T-helper 17 cell (primary cell): ENCODE measurements at places on chromosomes 1 and 21. TPM values are rescaled to one million over a fixed set of nuclear protein-coding genes. Genes with fewer than 3 reads are reported as not detected.

Gene CTTNBP2NL
- total RNA-seq = 0.45 TPM

Gene ZNF593OS
- total RNA-seq = not detected

Gene ERI3
- total RNA-seq = 25.7 TPM

Gene TCP10L
- 0.57 TPM for total RNA-seq

Gene BSND
- not detected for total RNA-seq

Gene OR2M3
- not detected for total RNA-seq

Gene CLCA4
- total RNA-seq = not detected

Gene TRIM58
- 1.2 TPM for total RNA-seq

Gene KCNAB2
- 203 TPM for total RNA-seq

Gene GIPC2
- total RNA-seq = not detected

Gene GPR37L1
- not detected for total RNA-seq

DNA sequence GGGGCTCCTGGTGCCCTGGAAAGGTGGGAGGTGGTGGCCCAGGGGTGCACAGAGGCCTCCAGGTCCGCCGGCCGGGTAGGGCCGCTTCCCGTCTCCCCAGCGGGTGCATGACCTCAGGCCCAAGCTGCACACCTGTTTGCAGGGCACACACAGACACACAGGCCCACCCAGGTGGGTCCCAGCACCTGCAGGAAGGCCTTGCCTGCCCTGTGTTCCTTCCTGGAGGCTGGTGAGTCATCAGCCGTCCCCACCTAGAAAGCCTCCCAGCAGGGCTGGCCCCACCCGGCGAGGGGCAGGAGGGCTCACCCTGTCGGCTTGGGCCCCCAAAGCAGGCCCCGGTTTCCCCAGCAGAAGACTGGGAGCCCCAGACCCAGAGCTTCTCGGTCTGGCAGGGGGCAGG is 23.6 kb upstream of the TTLL10 start:
- no peak for DNase-seq

DNA sequence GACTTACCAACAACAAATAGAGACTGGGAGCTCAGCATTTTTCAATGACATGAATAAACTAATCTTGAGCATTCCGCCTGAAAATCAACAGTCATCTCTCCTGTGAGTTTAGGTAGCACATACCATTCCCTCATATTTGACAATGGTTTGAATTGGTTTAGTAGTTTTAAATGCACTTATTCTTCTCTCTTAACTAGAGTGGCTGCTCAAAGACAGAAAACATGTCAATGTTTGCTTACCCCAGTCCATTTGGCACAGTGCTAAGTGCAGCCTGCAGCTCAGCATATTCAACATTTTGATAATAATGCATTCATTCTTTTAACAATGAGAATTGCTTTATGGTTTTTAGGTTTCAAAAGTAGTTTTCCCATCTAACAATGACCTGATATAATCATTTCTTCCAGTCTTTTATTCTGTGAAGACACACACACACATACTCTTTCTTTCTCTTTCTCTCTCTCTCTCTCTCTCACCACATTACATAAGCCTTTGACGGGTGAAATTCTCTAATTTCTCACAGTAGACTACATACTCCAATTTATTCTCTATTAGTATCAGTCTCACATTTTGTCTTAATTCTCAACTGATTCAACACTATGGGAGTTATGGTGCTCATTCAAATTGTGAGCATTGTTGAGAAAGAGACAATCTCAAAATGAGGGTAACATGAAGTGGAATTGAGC is 432.3 kb downstream of the LRRIQ3 start:
- DNase-seq = no peak

GRCh38 chr1:25695090-25695770 is 78.6 kb downstream of the MAN1C1 start:
- no peak for DNase-seq

- no peak for DNase-seq
Observed at GRCh38 chr1:39082010-39082799, 56.1 kb downstream of the NDUFS5 start.

GRCh38 chr1:42669936-42670335 is 11.7 kb downstream of the PPIH start:
- no peak for DNase-seq

DNA sequence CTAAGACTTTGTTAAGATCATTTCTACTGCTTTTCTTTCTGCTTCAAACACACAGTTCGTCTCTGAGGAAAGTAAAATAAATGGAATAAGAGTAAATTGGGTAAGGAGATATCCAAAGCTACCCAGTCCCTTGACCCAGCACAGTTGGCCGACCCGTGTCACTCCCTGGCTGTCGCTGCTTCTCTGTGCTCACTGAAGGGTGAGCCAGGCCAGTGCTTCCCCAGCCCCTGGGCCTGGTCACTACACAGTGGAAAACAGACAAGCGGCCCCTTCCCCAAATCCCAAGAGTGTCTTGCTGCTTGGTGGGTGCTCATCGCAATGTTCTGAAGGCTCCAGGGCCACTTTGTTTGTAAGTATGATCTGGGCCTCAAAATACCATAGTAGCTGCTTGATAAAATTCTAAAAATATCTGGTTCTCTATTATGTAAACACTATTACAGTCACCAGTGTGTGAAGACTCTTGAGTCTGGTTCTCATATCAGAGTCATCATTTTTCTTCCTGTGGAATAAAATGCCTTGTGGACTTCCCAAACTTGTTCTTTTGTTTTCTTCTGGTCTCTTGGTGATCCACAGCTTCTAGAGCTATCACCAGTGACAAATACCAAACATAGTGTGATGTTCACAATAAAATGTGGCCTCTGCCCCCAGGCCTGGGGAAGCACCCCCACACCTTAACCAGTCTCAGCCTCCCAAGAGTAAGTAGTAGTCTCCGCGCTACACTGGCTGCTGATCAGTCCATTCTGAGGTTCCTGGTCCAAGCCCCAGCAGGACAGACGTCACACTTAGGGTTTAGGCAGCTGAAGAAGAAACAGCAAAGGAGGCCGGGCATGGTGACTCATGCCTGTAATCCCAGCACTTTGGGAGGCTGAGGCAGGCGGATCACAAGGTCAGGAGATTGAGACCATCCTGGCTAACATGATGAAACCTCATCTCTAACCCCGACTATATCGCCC is 106.2 kb downstream of the DHRS3 start:
- DNase-seq = no peak

- DNase-seq = no peak
Observed at GRCh38 chr1:45490121-45490625, 790 bp downstream of the TESK2 start.

DNA sequence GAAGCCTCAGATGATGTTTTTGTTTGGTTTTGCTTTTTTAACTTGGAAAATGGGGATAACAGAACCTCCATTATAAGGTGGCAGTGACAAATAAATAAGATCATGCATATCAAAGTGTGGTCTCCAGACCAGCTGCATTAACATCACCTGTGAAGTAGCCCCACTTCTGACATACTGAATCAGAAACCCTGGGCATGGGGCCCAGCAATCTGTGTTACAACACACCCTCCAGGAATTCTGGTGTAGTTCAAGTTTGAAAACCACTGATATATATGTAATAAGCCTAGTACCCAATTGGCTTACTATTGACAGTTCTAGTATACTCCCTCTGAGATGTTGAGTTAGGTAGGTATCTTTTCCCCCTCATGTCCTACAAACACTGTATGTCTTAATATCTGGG is 24.1 kb upstream of the RNF19B start:
- no peak for DNase-seq

GRCh38 chr1:151199873-151200581 is 1.7 kb downstream of the PIP5K1A start:
- no peak for DNase-seq

DNA sequence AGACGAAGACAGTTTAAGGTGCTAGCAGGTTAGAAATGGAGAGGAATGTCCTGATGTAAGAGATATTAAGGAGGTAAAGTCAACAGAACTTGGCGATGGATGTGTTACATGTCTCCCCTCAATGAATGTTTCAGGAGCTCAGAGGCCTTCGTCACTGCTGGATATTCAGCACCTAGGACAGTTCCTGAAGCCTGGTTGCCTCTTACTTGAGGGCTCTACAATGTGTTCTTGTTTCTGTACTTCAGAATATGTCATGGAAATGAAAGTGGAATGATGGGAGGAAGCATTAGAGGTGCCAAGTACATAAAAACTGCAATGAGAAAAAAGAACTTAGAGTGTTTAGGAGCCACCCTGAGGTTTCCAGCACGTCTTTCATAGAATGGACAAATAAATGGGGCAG is 17.7 kb downstream of the TNR start:
- DNase-seq = no peak

DNA sequence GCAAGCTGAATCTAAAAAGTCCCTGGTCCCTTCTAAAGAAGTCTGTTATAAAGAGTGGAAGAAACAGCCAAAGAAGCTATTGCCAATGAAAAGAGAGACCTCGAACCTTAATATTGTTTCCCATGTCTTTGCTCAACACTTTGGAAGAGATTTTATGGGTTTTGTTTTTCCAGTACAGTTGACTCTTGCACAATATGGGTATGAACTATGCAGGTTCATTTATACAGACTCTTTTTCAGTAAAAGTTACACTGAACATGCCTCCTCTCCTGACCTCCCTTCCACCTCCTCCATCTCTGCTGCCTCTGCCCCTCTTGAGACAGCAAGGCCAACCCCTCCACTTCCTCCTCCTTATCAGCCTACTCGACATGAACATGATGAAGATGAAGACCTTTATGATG is 332.5 kb downstream of the SETD4 start:
- DNase-seq = no peak

- DNase-seq = no peak
Observed at GRCh38 chr1:34086561-34086960, 78.5 kb downstream of the CSMD2 start.

GRCh38 chr1:232183266-232183800 is 446.6 kb downstream of the SIPA1L2 start:
- DNase-seq = no peak

GRCh38 chr1:201984446-201984845 is 2.0 kb downstream of the RNPEP start:
- DNase-seq = no peak

DNA sequence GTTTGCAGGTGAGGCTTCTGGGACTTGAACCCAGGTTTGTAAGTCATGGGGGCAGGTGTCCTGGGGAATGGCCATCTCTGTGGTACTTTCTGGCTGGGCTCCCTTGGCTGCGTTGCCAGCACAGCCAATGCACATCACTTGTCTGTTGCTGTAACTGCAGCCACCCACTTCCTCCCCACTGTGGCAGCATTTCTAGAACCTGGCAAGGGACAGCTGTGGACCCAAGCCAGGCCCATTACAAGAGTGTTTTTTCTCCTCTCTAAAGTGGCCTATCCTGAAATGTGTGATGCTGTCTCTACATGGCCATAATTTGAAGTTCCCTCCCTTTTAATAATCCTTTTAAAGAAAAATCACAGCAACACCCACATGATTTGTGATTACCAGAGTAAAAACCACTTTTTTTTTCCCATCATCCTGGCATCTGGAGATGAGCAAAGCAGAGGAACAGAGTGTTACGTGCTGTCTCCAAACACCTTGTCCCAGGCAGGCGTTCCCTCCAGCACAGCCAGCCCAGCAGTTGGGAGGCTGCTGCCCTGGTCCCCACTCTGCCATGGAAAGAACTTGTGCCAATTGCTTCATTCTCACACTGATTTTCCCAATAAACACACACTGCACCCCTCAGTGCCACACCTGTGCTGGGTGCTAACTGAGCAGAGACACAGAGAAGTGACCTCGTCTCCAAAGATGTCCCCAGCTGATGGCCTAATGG is 360.6 kb upstream of the USP24 start:
- no peak for DNase-seq

GRCh38 chr1:185338719-185339622 is 21.9 kb upstream of the IVNS1ABP start:
- no peak for DNase-seq

DNA sequence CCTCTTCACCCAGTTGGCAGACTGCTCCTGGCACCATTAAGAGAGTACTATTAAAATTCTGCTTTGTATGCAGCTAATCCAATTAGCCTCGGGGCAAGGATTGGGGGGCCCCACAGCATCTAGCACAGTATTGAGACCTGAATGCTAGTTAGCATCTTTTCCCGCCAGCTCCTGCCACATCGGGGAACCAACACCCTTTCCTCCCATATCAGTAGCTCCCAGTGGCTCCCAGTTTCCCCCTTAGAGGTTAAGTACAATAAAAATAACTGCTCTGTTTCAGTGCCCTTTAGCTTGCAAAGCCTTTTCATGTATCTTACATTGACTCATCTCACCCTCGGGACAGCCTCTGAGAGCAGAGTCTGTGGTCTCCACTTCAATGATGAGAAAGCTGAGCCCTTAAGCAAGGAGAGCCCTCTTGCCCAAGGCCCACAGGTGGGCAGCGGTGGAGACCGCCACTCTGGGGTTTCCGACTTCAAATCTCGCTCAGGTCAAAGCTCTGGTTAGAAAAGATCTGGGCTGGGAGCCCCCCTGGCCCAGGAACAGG is 4.2 kb upstream of the PMVK start:
- no peak for DNase-seq

- no peak for DNase-seq
Observed at GRCh38 chr21:44905728-44906090, 15.0 kb downstream of the ITGB2 start.

- no peak for DNase-seq
Observed at GRCh38 chr1:76402128-76402527, 327.6 kb downstream of the ST6GALNAC3 start.

DNA sequence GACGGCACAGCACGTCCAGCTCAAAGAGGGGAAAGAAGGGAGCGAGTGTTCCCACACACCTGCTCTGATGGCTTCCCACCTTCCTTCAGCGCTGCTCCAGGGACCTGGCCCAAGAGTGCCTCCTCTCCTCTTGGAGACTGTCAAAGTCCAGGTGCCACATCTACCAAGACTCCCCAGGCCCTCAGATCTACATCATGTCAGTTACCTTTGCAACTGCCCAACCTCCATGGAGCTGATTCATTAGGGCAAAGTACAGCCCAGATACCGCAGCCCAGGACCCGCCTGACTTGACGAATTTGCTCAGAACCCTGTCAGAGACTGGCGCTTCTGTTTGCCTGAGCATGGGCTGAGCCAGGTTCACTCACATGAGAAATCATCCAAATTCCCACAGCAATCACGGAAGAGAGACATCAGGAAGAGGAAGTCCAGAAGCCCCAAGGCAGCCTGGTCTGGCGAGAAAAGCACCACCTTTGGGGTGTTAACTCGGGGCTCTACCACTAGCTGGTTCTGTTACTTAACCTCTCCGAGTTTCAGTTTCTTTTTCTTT is at the start of gene SEC16B:
Gene SEC16B, minus strand, starts transcription at position 234 of the 547 bp plus-strand sequence. CDS start 2,077 bp downstream, outside the sequence.
- no peak for DNase-seq

DNA sequence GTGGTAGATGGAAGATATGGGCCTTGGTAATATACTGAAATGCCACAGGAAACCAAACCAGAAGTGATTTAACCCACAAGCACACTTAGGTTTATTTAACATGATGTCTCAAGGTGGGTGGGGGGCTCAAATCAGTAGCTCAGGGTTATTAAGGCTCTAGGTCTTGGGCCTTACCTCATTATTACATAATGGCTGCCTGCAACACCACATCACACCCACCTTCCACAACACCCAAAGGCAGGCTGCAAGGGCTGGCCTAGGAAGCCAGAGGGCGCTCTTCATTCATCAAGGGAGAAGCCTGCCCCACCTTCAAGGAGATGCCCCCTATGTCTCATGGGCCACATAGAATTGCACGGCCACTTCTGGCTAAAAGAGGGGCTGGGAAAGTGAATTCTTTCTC is 6.0 kb downstream of the TFF1 start:
- DNase-seq = no peak

GRCh38 chr21:26925122-26925521 is 41.8 kb downstream of the ADAMTS5 start:
- no peak for DNase-seq

GRCh38 chr21:31142600-31142999 is 104.3 kb upstream of the KRTAP19-8 start:
- no peak for DNase-seq
